Activated T-helper 17 cell treated with anti-CD3 and anti-CD28 coated beads, Interleukin-2, amount 50 U/mL, for 72 hours (primary cell): ENCODE measurements at places on chromosomes 7 and 10.

- ATAC-seq = peak; percentile 44
These were observed 928 bp upstream of the CSTF2T start for GRCh38 chr10:51700228-51700817.

GRCh38 chr10:70886921-70887665 is 1.3 kb downstream of the PCBD1 start:
- no peak for ATAC-seq

GRCh38 chr10:104316321-104317099 is 21.8 kb downstream of the ITPRIP start:
- no peak for ATAC-seq

DNA sequence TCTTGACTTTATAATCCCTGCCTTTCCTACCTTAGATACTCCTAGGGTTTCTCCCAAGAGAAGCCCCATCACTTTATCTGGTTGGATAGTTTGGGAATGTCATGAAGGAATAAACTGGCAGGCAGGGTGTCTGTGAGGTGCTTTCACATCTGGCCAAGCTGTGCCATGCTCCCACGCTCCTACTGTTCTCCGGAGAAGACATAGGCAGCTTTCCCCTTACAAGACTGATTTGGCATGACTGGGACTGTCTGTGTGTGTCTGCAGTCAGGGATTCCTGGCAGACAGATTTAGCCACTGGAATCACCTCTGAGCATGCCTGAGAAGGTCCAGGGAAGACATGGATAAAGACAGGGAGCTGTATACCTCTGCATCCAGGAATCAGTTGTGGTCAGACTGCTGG is 45.3 kb downstream of the HK1 start:
- no peak for ATAC-seq

DNA sequence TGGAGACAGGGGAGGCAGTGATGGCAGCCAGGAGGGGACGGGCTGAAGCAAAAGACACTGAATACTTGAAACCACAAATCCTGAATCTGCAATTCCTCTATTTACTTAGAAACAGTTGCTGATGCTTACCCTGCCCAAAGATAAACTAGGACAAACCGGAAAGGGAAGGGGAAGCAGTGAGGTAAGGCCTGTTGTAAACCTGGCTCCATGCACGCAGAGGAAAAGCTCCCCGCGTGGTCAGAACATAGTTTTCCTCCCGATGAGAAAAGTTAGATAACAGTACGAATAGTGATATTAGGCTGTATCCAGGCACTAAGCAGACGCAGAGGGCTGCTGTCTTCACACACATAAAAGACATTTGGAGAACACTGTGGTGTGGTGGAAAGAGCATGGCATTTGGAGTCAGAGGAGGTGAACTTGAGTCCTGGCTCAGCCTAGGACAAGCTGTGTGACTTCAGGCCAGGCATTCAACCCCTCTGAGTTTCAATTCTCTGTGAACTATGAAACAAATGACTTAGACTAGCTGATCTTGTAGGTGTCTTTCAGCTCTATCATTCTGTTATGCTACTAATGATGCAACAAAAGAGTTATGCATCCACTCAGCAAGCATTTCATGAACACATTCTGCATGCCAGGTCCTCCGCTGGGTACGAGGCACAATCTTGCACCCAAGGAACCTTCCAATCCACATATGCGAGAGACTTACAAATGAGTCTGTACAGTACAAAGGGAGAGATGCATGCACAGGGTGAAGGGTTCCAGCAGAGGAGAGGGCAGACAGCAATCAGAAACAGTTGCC is 80.9 kb downstream of the SORBS1 start:
- ATAC-seq = no peak

GRCh38 chr10:122085423-122085911 is 96.5 kb downstream of the TACC2 start:
- ATAC-seq = no peak

GRCh38 chr7:24784277-24784676 is 27.0 kb upstream of the GSDME start:
- no peak for ATAC-seq

GRCh38 chr7:29099896-29100847 is 46.2 kb downstream of the CPVL start:
- ATAC-seq = no peak

DNA sequence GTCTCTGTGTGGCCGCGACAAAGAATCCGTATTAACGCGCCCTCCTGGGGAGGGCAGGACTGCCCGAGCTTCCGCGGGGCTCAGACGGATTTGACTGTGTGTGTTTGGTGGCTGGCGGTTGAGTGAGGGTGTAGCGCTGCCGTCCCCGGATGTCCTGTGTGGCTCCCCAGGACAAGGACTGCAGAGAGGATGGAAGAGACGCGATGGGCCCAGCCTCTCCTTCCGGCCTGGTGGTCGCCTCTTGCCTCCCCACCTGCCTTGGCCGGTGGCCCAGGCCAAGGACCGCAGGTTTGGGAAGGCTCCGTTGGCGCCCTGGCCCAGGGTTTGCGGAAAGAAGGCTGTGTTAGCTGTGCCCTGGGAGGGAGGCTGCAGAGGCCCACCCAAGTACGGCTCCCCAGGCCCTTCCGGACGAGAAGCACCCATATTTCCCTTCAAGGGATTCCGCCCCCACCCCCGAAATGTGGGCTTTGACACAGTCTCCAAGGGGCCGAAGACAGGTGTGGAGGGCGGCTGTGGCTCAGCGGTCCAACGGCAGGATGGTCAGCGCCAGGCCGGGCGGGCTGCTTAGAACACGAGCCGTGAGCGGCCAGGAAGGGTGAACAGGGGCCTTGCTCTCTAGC is 2.3 kb downstream of the UNCX start:
- no peak for ATAC-seq
